ENCODE measurements at places on chromosomes 3 and 15.

DNA sequence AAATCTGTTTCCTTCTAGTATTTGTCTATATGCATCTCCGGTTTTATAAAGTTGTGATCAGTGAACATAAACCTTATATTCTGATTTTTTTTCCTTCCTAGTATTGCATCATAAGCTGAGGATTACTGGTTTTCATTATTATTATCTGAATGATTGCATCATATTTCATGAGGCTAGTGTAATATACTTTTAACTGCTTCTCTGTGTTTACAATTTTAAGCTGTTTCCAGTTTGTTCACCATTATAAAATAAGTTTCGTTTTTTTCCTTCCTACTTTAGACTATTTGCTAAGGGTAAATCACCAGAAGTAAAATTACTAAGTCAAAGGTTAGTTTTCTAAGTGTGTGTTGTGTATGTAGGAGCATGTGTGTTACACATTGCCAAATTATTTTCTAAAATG lies 20.2 kb downstream of the SEMA6D start:
- DNase-seq: no peak

GRCh38 chr3:142273501-142273900 lies 48.1 kb upstream of the GK5 start:
- DNase-seq: no peak

- DNase-seq: no peak
Observed at GRCh38 chr3:45541326-45542321, 52.9 kb upstream of the LIMD1 start.

DNA sequence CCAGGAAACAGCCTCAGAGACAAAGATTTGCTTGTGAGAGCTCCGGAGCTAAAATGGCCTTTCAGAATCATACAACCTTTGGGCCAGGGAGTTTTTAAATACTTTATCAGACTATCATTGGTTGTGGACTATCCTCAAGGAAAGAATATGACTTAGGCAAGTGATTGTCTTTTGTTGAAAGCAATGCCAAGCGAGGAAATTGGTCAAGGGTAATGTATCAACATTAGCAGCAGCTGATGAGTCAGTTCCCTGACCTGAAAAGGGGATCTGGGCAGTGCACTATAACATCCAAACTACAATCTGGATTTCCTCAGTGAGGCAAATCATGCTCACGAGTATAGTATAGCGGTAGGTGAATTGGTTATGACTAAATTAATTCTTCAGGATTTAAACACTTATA lies 303.6 kb downstream of the LSAMP start:
- DNase-seq: no peak

- DNase-seq: no peak
Observed at GRCh38 chr3:120160050-120160449, 65.8 kb upstream of the GSK3B start.

GRCh38 chr3:16299746-16300145 lies 34.7 kb downstream of the OXNAD1 start:
- DNase-seq: no peak
